ENCODE measurements at places on chromosomes 12 and 14.
A peak's percentile ranks its signal among the peaks of the same experiment; 100 is the strongest.

DNA sequence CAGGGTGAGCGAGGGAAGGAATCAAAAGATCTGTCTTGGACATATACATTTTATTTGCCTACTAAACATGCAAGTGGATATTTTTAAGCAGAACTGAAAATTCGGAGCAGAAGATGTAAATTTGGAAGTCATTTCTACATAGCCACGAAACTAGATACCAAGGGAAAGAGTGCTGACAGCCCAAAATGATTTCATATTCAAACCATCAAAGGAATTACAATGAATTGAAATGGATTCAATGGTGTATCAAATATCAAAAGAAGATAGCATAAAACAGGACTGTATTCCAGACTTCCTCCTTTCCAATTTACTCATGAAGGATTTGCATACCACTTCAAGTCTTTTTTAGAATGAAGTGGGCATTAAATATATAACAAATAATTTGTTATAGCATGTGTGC lies 313.5 kb upstream of the KITLG start:
- no peak for DNase-seq
- H3K27ac ChIP-seq = no peak overlapping the region
- no peaks in the 10 kb centered on the region for H3K27me3 ChIP-seq
- H3K4me1 ChIP-seq = peaks cover 44% of the 10 kb centered on the region
- H3K4me3 ChIP-seq = no peak overlapping the region

DNA sequence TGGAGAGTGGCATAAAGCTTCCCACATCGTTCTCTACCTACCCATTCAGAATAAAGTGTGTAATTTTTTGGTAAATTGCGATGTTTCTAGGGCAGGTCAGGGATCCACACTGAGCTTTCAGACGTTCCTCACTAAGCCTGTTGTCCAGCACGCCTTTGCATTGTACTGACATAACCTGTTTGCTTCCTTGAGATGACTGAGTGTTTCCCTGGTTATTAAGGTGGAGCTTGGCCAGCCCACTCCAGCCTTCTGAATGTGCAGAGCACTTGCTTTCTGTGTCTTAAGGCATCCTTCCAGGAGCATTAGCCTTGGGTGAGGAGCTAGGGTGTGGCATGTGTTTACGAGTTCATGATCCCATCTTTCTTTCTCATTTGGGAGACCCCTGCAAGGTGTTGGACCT lies 96.4 kb downstream of the TMEM260 start:
- no peak overlapping the region for H3K4me3 ChIP-seq
- no peaks in the 10 kb centered on the region for H3K4me1 ChIP-seq
- H3K27ac ChIP-seq = no peak overlapping the region
- peaks cover 1% of the 10 kb centered on the region for H3K27me3 ChIP-seq
- no peaks in the 10 kb centered on the region for H3K36me3 ChIP-seq

DNA sequence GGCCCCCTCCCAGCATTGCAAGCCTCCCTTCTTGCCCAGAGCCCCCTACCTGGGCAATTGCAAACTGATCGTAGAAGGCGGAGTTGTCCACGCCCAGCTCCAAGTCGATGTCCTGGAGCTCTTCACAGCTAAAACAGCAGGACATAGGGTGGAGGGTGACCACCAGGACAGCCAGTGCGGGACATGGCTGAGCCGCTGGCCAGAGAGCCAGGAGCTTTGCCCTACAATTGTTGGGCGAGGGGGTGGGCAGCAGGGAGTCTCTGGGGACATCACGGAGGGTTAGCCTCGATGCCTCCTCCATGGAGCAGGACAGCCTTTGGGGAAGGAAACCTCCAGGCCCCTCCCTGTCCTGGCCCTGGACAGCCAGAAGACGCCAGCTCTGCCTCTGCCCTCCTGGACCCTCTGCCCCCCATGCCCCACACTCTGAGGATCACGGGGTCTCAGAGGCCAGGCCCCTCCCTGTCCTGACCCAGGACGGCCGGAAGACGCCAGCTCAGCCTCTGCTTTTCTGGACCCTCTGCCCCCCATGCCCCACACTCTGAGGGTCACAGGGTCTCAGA lies 9.4 kb downstream of the TMEM179 start:
- peaks cover 30% of the 10 kb centered on the region for H3K27me3 ChIP-seq
- peak; percentile 72 for DNase-seq
- no peak overlapping the region for H3K27ac ChIP-seq
- H3K4me3 ChIP-seq = no peak overlapping the region

DNA sequence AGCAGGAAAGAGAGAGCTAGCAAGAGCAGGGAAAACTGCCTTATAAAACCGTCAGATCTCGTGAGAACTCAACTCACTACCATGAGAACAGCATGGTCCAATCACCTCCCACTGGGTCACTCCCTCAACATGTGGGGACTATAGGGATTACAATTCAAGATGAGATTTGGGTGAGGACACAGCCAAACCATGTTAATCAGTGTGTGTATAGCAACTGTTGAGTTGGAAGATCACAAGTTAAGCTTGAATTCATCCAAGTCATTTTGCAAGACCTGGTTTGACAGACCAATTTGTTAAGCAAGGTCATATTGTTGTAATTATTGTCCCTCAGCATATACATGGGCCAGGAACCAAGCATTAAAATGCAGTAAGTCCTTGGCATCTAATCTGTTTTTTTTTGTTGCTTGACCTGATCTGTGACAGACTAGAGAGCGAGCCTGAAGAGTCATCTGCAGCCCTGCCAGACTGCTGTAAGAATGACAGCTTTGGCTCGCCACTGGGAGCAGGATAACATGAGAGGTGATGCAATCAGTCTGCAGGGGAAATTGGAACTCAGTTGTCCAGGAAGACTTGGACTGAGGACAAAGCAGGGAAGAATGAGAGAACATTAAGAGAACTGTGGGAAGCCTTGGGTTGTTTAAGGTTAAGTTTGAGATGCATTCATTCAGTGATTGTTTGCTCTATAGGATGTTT lies 297.6 kb upstream of the SEL1L start:
- no peak for DNase-seq
- no peaks in the 10 kb centered on the region for H3K27me3 ChIP-seq
- H3K4me3 ChIP-seq = no peak overlapping the region
- H3K27ac ChIP-seq = no peak overlapping the region
- H3K36me3 ChIP-seq = no peaks in the 10 kb centered on the region

DNA sequence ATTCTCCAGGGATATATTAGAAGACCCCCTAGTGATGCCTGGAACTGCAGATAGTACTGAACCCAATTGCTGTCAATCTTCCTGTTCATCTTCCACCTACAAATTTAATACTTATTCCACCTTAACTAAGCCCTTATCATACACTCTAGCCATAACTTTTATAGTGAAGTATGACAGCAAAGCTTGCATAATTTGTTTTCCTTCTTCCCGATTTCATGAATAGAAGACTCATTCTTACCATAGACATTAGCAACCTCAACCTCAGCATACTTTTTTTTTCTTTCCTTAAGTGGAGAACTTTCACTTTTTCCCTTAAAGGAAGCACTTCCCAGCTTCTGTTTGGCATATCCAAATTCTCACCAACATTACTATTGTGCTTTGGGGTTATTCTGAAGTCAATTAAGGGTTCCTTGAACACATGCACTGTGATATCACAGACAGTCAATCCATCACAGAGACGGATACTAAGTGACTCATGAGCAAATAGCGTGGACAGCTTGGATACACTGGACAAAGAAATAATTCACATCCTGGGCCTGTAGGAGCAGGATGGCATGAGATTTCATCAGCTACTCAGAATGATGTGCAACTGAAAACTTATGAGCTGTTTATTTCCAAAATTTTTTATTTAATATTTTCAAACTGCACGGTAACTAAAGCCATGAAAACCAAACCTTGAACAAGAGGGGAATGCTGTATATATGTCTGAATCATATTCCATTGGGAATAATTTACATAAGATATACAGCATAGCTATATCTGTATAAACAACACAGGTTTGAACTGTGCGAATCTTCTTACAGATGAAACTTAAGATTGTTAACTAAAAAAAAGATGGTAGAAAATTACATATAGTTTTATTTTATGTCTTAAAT lies 63.9 kb downstream of the SYT1 start:
- peak overlapping the region; percentile 2 for H3K27ac ChIP-seq
- no peaks in the 10 kb centered on the region for H3K36me3 ChIP-seq
- no peaks in the 10 kb centered on the region for H3K4me1 ChIP-seq
- H3K4me3 ChIP-seq = no peak overlapping the region
- no peak for DNase-seq
- H3K27me3 ChIP-seq = peaks cover 18% of the 10 kb centered on the region

DNA sequence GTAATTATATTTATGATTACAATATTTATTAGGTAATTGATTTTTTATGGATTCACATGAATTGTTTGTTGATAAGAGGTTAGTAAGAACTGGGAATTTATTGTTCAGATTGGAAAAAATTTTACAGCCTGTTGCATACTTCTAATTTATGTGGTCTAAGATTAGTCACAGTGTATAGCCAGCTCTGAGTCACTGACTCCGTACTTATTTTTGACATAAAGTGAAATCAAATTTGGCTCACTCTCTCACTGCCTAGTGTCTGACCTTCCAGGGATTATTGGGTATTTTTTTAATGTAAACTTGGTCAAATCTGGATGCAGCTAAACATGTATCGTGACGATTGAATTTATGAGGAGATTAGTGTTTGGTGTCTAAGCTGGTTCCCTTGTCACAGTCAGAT lies 109.3 kb downstream of the PTPRQ start:
- DNase-seq = no peak
- H3K27me3 ChIP-seq = no peaks in the 10 kb centered on the region
- H3K4me1 ChIP-seq = peaks cover 28% of the 10 kb centered on the region
- peak overlapping the region; percentile 86 for H3K27ac ChIP-seq
- no peaks in the 10 kb centered on the region for H3K36me3 ChIP-seq

All from chondrocyte (in vitro differentiated cells).